A172 (cell line): ENCODE measurements at places on chromosomes 13 and 19. TPM values are rescaled to one million over a fixed set of nuclear protein-coding genes. Genes with fewer than 3 reads are reported as not detected.

- DNase-seq: no peak
Measured at GRCh38 chr13:90926459-90926858, 421.0 kb upstream of the MIR17HG start.

DNA sequence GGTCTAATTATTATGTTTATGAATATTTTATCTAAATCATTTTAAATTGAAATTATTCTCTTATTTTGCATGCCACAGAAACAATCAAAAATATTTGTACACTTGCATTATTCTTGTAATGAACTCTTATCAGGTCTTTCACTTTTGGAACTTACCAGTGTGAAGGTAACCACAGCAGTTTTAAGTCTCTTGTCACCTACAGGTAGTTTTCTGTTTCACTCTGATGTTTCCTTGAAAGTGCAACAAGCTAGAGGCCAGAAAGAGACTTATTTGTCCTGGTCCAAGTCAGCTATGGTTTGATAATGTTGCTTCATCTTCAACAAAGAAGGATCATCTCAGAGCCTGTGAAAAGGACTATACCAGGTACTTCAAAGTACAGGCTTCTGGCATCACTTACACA, 133.4 kb upstream of the NBEA start:
- no peak for DNase-seq

DNA sequence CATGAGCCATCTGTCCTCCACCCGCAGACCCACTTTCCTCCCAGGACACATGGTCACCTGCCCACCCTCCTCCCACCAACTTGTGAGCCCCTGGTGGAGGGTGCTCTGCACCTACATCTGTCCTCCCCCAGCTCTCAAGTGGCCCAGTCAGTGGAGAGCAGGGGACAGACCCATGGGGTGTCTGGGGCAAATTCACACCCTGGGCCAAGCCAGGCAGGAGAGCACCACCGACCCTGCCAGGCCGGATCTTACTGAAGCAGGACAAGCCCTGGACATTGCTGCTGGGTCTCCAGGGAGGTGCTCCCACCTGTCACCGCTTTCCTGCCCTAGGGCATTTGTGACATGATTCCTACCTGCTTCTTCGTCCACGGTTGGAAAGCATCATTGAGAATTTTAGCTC, 221.6 kb downstream of the TUBA3C start:
- DNase-seq: no peak

DNA sequence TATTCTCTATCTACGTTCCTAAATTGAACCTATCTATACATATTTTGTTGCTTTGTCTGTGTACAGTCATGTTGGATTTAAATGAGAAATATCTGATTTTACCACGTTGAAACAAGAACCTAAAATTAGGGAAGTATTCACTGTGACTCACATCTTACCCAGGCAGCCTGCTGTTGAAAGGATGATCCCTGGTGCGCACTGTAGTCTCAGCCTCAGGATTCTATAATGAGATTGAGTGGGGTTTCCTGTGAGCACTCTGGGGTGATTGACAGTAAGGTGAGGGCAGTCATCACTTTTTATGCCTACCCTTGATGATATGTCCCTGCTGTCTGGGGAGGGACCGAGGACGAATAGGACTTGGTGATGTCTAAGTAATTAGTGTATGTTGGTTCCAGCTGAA, 35.4 kb downstream of the PCCA start:
- no peak for DNase-seq

- DNase-seq: no peak
Measured at GRCh38 chr19:39533003-39533512, 406 bp upstream of the EID2B start.

DNA sequence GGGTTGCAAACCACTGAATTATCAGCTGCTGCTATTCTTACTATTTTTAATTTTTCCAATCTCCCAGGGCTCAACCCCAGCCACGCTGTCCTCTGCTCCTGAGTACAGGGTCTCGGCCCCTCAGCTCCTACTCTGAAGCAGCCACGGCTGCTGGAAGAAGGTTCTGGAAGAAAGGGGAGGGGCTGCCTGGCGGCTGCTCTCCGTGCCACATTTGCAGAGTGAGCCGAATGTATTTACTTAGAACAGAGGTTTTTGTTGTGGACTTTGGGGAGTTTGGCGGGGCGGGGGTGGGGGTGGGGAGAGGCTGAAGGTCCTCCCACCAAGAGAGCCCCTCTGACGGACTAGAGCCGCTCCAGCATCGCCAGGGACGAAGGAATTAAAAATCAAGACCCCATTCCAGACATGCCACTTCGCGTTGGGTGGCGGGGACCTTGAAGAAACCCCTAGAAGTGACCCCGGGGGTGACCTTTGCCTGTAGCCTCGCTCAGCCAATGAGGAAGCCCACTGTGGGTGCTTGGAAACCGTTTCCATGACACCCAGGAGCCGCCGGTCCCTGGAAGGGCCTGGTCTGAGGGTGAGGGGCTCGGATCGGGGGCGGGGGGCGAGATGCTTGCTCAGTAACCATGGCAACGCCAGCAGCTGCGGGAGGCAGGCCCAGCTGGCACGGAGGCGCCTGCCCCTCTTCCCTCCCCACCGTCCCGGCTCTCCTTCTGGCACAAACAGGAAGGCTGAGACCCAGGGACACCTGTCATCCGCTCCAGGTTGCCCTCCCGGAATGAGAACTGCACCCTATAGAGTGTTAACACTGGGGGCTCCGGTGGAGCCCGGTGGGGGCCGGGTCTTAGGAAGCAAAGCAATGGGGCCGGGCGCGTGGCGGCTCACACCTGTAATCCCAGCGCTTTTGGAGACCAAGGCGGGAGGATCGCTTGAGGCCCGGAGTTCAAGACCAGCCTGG, 54.2 kb upstream of the PTPRS start:
- DNase-seq: no peak

DNA sequence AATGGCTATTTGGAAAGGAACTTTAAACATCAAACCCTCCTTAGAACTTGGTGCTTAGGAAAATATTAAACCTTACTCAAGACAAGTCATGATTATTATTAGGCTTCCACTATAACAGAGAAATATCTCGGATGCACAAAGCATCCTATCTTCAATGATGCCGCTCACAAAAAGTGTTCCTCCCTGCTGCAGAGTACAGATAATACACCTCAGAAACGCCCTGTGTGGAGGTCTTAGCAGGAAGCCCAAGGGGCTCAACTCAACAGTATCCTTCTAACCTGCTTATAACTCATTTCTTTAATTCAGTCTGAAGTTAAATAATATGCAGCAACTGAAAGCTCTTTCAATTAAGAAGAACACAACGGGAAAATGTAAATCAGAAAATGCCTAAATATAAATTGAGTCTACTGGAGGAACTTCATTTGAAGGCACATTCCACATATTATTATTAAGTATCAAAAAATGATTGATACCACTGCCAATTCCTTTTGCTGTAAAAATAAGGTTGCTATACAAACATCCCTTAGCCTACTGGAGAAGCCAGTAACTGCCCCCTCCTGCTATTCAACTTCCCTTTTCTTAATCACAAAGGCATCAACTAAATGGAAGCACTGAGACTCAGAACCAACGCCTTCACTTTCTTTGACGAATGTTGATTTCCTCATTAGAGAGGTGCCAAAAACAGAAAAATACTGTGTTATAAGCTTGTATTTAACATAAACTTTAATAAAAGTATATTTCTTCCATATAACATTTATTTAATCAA, 12.0 kb downstream of the ELF1 start:
- DNase-seq: no peak

GRCh38 chr19:3983936-3984583, 1.2 kb downstream of the EEF2 start:
- DNase-seq: no peak

DNA sequence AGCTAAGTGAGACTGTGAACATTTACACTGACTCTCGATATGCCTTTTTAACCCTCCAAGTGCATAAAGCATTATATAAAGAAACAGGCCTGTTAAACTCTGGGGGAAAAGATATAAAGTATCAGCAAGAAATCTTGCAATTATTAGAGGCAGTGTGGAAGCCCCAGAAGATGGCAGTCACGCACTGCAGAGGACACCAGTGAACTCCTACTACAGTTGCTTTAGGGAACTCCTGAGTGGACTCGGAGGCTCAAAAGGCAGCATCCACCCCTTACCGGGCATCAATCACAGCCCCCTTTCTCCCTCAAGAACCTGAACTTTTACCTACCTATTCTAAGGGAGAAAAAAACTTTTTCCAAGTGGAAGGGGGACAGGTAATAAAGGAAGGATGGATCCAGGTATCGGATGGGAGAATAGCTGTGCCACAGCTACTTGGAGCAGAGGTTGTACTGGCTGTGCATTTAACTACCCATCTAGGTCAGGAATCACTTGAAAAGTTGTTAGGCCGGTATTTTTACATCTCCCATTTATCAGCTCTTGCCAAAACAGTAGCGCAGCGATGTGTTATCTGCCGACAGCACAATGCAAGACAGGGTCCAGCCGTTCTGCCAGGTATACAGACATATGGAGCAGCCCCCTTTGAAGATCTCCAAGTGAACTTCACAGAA, 80.1 kb downstream of the ZNF486 start:
- DNase-seq: no peak

DNA sequence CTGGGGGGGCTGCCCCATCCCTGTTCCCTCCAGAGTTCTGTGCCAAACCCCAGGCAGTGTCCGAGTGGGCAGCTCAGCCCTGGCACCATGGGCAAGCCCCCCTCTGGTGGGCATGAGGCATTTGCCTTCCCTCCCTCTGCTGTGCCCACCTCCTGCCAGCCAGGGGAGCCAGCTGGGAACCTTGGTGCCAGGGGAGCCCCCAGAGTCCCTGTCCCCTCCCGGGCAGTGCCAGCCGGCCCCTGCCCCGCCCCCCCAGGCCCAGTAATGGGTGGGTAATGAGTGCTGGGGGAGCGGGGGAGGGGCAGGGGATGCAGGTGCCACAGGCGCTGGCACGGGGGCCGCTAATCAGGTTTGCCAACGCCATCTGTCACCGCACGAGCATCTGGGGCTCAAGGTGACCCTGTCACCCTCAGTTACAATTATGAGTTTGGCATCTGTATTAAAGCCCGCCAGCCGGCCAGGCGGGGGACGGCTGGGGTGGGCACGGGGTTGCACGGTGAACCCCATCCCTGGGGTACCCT, 5.9 kb downstream of the DAND5 start:
- DNase-seq: no peak

GRCh38 chr13:80342471-80343371, 1.8 kb upstream of the SPRY2 start:
- peak; percentile 28 for DNase-seq

- DNase-seq: no peak
Measured at GRCh38 chr19:8138201-8138600, 11.2 kb downstream of the FBN3 start.

DNA sequence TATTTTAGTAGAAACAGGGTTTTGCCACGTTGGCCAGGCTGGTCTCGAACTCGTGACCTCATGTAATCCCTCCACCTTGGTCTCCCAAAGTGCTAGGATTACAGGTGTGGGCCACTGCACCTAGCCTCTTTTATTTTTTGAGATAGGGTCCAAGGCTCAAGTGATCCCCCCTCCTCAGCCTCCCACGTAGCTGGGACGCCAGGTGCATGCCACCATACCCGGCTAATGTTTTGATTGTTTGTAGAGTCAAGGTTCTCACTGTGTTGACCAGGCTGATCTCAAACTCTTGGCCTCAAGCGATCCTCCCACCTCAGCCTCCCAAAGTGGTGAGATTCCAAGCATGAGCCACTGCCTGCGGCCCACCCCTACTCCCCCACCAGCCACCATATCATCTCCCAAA, 6.3 kb downstream of the SLC7A9 start:
- DNase-seq: no peak

DNA sequence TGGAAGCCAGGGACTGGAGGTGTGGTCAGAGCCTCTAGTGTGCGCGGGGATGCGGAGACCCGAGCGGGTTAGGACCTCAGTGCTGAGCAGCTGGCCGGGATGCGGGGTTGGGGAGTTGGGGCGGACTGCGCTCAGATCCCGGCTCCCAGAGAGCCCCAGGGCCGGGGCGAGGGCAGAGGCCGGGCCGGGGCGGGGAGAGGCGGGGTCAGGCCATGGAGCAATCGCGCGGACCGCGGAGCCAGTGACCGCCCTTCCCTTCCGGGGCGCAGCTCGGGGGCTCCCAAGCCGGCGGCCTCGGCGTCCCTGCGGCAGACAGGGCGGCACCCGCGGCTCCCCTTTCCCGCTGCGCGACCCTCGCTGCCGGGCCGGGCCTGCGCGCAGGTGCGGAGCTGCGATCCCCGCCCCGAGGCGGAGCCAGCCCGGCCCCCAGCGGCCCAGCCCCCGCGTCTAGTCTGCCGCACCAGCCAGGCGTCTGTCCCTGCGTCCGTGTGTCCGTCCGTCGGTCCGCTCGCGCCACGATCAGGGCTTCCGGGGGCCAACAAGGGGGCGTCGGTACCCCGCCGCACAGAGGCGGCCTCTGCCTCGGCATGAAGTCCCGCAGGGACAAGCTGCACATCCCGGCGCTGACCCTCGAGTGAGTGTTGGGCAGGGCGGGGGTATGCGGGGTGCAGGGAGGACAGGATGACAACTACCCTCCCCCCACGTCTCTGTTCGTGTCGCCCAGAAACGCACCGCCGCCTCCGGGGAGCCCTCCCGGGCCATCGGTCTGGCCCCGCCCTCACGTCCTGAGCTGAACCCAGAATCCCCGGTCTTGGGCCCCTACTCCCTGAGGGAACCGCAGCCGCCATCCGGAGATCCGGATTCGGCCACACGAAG, 12.4 kb downstream of the MAST3 start:
- no peak for DNase-seq

GRCh38 chr13:73859841-73860240, 274.4 kb downstream of the KLF12 start:
- DNase-seq: no peak

GRCh38 chr19:39138221-39139211, 12.9 kb downstream of the PAK4 start:
- no peak for DNase-seq

DNA sequence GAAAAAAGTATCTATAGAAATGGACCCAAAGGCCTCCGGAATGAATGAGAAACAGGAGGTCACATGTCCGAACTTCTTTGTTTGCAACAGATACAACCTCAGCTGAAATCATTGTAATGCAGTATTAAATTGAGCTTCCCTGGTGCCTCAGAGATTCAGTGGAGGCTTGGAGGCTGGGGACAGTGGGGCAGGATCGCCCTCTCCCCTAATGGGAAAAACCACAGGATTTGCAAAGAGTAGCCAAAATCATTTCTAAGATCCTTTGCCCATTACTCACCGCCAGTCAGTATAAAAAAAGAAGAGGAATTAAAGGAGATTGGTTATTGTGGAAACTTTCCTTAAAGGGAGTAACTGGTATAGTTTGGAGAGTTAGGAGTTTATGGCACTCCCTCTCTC, 30.4 kb upstream of the IRS2 start:
- peak; percentile 18 for DNase-seq

DNA sequence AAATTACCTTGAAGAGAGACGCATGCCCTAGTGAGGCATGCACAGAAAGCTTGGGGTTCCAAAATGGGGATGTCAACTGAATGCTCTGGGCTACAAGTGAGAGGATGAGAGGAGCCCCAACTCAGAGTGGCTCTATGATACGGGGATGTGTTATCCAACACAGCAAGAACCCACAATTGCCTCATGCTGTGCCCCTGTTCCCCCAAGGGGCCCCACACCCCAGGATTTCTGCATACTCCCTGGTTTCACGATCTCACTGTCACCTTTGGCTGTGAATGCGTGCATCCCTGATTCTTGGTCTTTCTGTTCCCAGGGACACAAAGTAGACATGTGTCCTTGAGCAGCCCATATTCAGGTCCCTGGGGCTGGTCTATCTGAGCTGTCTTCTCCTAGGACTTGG, 29.3 kb downstream of the WDR88 start:
- no peak for DNase-seq

- peak; percentile 36 for DNase-seq
Measured at GRCh38 chr19:13079542-13079986, 23.1 kb downstream of the LYL1 start.

PSG4 gene
- 75.6 and 84.3 TPM in 2 replicates for total RNA-seq

ADAMTS10 gene
- 7.7 and 8.1 TPM in 2 replicates for total RNA-seq

SOX1 gene
- total RNA-seq: not detected in 2 replicates

SLC25A41 gene
- total RNA-seq: 1.7 TPM in 1 of 2 replicates, not detected in the other

PSG2 gene
- total RNA-seq: 0.19 TPM in 1 of 2 replicates, not detected in the other
